ENCODE measurements at places on chromosomes 7 and 10.

DNA sequence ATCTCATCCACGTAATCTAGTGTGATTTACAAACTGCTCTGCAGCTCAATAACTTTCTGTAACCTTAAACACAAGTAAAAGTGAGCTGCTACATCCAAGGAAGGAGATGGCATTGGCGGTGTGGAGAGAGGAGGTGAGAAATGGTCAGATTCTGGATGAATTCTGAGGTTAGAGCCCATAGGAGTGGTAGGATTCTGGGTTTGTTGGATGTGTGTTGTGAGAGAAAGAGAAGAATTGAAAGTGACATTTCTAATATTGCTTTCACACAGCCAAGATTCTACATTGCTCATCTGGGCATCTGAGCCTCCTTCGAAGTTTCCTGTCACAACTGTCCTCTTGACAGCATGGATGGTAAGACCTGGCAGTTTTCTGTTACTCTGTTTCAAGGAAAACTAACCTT is 2.5 kb downstream of the MCM10 start:
- no peak for DNase-seq

- DNase-seq, result no peak
Observed at GRCh38 chr7:19565602-19566001, 143.2 kb downstream of the POLR1F start.

GRCh38 chr7:140657891-140658290 is 14.9 kb upstream of the ADCK2 start:
- no peak for DNase-seq

DNA sequence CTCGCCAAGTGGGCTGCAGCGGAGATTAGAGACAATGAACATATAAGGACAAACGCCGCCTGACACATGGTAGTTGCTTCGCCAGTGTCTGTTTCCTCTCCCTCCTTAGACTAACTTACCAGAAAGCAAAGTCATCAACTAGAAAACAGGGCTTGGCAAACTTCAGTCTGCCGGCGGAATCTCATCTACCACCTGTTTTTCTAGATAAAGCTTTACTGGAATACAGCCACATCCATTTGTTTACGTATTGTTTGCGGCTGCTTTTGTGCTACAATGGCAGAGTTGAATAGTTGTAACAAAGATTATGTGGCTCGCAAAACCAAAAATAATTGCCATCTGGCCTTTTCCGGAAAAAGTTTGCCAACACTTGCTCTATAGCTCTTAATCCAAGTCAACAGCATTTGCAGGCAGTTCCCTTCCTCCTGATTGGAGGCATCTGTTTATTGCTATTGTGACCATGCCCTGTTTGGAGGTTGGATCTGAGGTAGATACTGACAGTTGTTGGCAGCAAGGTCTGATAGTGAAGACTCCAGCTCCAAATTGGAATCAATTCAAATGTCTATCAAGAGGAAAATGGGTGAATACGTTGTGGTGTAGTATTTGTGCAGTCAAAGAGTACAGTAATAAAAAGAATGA is 260.6 kb downstream of the POU6F2 start:
- no peak for DNase-seq

GRCh38 chr10:49161411-49161997 is 26.7 kb downstream of the TMEM273 start:
- peak; percentile 17 for DNase-seq

DNA sequence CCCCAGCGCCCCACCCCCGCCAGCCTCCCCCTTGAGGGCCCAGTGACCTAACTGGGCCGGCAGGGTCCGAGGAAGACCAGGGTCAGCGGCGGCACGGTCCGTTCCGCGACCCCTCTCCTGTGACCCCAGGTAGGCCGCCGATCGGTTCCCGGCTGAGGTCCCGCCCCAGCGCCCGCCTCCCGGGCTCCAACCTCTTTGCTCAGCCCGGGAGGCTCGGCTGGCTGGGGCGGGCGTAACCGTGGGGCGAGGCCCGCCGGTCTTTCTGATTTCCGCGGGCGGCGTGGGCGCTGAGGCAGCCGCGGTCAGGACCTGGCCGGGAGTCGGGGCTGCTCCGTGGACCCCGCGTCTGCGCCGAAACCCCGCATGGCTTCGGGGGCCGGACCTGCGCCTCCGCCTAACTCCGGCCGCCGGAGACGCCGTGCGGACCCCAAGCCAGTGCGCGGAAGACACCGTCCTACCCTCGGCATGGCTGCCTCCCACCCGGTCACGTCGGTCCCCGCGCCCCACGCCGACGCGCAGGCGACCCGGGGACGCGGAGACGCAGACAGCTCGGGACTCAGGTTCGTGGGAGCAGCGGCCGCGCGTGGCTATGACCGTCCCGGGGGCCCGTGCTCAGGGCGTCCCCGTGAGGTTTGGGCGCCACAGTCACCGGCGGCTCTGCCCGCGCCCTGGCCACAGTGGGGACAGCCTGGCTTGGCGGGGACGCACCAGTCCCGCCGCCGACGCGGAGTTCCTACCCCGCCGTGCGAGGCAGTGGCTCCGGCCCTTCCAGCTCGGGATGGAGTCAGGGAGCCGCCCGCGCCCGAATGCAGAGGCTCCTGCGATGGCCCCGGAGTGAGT is 1.0 kb upstream of the VENTX start:
- no peak for DNase-seq

DNA sequence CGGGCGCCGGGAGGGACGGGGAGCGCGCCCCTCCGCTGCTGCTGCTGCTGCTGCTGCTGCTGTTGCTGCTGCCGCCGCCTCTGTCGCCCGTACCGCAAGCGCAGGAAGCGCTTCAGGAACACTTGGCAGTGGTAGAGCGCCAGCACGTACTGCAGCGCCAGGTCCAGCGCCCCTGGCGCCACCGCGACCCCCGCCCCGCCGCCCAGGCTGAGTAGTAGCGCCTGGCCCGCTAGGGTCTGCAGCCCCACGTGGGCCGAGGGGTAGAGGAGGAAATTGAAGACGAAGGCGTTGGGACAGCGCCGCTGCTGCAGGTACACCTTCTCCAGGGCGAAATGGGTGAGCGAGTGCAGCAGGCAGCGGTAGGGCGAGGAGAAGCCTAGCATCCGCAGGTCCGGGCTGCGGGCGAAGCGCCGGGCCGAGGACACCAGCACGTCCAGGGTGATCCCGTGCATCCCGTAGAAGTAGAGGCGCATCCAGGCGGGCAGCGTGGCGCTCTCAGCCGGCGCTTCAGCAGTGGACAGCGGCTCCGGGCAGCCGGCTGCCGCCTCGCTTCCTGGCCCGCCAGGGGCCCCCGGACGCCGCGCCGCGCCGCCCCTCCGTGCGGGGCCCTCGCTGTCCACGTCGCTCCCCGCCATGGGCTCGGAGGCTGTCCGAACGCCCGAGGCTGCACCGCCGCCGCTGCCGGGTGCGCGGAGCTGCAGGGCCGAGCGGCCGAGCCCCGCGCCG is at the start of gene TMEM229A:
Gene TMEM229A, minus strand, starts transcription at position 699 of the 726 bp plus-strand sequence. Its CDS starts 64 bp downstream, at position 635.
- peak; percentile 35 for DNase-seq

- DNase-seq, result no peak
Observed at GRCh38 chr10:86199041-86199440, 167.6 kb downstream of the GRID1 start.

- DNase-seq, result peak; percentile 52
Observed at GRCh38 chr10:17026686-17027485, 102.7 kb downstream of the CUBN start.
